ENCODE measurements at places on chromosomes 5 and 9.

DNA sequence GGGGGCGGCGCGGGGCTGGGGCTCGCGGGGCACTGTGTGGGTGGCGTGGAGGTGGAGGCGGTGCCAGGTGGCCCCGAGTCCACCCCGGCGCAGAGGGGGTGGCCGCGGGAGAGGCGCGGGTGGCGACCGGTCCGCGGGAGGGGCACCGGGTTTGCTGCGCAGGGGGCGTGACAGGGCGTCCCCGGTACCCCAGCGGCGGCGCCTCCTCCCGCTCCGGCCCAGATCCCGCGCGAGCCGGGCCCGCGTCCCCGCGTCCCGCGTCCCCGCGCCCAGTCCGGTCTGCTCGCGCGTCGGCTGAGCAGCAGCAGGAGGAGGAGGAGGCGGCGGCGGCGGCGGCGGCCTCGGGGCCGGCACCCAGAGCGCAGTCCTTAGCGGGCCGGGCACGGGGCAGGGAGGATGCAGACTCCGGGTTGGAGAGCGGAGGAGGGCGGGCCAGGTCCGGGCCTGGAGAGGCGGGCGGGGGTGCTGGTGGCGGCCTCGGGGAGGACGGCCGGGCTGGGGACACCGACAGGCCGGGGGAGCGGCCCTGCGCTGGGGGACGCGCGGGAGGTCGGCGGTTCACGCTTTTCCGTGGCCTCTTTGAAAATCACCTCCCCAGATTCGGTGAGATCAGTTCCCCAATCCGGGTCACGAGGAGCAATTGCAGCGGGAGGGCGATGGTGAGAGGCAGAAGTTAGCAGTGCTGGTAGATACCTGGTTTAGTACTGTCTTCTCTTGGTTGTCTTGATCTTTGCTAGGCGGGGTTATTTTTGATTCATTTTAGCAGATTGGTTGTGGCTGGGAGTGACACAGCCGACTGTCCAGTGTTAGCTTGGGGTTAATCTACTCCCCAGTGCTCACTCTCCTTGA lies 1.7 kb downstream of the TRIO start:
- DNase-seq = peak; percentile 63

- no peak for DNase-seq
Measured at GRCh38 chr9:2655411-2655901, 33.9 kb downstream of the VLDLR start.

DNA sequence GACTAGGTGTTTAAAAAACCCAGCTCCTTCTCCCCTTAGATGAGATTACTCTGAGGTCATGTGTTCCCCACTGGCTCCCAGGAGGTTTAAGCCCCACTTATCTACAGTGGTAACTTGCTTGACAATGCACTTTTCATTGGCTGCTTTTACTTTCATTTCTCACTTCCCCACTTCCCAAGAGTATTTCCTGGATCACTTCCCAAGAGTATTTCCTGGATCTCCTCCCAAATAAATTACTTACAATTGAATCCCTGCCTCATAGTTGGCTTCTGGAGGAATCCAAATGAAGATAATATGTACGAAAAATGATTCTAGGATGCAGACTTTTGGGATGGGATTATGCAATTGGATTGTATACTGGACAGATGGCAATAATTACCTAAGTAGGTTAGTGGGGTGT lies 47.1 kb upstream of the CHSY3 start:
- no peak for DNase-seq

GRCh38 chr9:94222870-94223269 lies 36.2 kb upstream of the ZNF169 start:
- DNase-seq = no peak

DNA sequence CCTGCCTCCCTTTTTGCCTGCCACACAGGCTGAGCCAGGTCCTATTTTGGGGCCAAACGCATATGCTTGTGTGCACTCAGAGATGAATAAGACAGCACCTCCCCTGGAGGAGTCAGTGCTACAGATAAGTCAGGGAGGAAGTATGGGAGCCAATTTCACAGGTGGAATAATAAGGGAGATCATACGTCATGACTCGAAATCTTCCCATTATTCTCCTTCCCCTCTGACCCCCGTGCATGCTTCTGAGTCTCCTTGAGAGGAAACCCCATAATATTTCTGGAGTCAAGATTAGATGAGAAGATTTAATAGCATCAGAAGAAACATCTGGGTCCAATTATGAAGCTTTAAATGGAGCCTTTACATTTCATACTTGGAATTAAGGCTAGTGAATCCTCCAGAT lies 15.1 kb upstream of the ZCCHC7 start:
- no peak for DNase-seq

- no peak for DNase-seq
Measured at GRCh38 chr9:4566806-4567205, 76.5 kb downstream of the SLC1A1 start.

GRCh38 chr5:32827981-32828380 lies 116.9 kb downstream of the NPR3 start:
- DNase-seq = no peak

GRCh38 chr5:4873652-4874051 lies 266.5 kb upstream of the ADAMTS16 start:
- no peak for DNase-seq

GRCh38 chr5:12526113-12526512 lies 621.9 kb upstream of the CTNND2 start:
- no peak for DNase-seq

- DNase-seq = no peak
Measured at GRCh38 chr5:58860680-58861079, 277.8 kb downstream of the RAB3C start.

DNA sequence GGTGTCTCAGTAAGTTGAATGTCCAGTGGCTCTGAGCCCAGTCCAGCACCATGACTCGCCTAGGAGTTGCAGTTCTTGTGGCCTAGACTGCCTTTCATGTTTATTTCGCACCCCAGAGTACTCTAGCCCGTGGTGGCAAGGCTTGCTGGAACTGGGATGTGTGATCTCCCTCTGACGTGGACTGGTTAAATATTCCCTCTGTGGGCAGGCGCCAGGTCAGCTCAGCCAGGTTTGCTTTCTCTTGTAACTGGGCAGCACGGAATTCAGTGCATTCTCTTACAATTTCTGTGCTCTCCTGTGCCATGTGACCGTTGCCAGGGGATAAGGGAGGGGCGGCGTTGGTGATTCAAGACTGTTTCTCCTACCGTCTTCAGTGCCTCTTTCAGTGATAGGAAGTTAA lies 270.8 kb downstream of the KDM4C start:
- DNase-seq = no peak

DNA sequence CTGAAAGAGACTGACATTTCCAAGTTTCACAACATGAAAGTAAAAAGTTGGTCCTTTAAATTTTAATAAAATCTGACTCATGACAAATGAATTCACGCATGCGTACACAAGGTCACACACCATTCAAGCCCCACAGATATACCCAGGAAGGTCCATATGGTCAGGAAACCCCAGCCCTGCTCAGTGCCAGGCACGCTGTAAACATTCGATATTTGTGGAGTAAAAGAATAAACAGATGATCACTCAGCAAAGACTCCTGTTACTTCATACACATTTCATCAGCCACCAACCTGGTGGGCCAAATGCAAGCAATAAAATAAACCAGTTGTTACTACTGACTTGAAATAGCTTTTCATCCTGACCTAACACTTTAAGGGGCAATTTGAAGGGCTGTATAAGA lies 158.0 kb upstream of the RETREG1 start:
- DNase-seq = no peak

DNA sequence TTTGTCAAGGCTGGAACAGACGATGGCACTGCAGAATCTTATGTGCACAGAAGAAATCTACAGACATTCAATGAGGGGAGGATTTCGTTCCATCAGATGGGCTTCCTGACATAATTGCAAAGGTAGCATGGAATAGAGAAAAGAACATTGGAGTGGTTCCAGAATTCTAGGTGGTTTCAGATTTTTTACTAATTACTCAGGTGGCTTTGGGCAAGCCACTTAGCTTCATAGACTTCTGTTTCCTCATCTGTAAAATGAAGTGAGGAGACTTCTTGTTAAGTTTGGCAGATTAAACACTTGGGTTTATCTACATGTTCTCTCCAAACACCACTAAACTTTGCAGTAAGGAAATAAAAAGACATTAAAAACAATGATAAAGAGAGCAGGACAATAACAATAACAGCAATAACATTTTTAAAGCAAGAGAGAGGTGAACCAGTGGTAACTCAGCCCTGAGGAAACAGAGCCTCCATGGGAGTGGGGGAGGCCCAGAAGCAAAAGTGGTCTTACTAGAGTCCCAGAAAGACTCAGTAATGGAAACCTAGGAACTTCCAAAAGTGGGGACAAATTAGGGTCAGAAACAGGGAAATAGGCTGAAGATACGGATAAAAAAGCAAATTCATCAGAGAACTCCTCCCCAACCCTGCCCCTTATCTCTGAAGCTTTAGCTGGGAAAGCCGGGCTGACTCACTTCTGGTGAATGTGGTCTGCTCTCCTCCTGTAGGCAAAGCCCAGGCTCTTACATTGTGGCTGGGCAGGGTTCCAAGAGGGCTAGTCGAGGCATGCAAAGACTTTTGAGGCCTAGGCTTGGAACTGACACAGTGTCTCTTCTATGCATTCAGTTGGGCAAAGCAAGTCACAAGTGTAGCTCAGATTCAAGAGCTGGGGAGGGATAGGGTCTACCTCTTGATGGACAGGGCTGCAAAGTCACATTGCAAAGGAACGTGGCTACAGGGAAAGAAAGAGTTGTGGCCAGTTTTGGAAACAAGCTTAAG lies 11.8 kb upstream of the ACTBL2 start:
- DNase-seq = peak; percentile 81

DNA sequence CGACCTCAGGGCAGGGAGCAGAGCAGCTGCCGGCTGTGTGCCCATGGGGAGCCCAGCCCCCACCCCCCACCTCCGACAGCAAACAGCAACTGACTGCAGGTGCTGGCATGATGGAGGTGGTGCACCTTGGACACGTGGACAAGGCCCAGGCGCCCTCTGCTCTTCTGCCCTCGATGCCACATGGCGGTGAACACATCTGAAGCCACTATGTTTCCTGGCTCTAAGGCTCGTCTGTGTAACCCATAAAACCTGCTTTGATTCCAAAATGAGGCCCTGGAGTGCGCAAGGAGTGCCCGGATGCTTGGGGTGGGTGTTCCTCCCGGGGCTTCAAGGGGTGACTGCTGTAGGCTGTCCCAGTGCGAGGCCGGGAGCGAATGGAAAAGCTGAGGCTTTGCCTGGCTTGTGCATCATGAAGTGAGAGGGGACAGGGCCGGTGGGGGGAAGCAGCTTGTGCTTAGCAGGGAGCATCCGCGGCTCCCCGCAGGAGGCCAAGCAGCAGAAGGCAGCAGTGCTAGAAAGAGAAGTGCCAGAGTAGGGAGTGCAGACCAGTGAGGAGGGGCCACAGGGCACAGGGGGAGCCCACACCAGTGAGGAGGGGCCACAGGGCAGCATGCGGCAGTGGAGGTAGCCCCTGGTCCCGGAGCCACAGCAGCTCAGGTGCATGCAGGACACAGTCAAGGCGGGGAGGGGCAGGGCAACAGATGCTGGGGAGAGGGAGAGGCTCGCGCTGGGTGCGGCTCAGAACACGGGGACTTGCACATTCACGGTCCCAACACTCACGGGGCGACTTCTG lies 30.0 kb downstream of the NKD2 start:
- DNase-seq = peak; percentile 9

DNA sequence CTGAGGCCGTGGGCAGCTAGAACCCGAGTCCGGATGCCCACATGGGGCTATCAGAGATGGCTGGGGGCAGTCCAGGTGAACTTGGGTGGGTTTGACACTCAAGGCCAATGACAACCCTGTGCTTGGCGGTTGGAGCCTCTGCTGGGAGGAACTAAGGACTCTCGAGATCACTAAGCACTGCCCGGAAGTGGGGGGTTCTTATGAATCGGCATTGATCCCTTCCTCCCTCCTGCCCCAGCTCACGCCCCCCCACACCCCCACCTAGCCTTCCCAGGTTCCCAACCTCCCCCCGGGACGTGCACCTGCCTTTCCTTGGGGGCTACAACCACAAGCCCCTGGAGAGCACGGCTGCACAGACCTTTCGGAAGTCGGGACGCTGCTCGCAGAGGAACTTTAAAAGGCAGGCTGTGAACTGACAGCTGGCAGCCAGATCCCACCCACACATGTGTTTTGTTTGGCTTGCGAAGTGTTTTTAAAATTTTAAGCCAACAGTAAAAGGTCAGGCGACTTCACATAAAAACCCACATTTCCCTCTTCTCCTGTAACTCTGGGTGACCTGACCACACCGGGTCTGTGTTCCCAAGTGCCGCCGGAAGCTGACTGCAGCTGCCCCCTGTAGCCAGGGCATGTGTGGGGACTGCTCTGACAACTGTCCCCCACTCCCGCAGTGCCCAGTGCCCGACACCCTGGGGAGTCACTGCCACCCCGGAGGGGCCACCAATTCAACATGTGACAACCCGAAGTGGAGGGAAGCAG lies 5.1 kb upstream of the RALGDS start:
- DNase-seq = no peak

GRCh38 chr5:104080646-104081175 lies 518.1 kb upstream of the NUDT12 start:
- DNase-seq = no peak

GRCh38 chr9:125851979-125852378 lies 104.8 kb downstream of the PBX3 start:
- no peak for DNase-seq

DNA sequence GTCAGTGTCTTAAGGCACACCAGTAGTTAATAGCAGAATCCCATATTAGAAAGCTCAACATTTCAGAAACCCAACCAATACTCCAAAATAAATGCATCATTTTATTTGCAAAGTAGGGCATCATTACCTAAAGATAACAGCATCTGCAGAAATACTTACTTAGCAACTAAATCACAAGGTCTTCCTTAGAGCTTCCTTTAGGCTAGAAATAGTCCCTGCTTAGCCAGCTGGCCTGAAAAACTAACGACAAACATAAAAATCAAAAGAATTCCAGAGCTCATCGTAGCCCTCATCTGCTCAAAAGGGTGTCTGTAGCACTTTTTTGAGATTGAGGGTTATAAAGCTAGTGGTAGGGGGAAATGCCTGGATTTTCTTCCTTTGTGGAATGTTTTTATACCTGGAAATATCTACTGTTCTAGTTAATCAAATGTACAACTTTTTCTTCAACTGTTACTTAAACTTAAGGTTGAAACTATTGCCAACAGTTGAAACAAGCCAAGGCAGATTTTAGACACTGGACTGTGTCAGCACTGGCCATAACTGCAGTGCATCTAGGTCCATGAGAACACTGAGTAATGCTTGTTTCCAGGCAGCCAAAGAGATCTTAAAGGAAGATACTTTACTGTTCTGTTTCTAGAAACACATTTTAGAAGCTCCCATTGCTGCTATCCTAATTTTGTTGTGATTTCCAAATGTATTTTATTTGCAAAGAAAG lies 129.4 kb upstream of the RASA1 start:
- DNase-seq = no peak

- DNase-seq = no peak
Measured at GRCh38 chr9:13690595-13690994, 411.1 kb upstream of the MPDZ start.
